D721Med (cell line): ENCODE measurements at places on chromosomes 5 and 9.

DNA sequence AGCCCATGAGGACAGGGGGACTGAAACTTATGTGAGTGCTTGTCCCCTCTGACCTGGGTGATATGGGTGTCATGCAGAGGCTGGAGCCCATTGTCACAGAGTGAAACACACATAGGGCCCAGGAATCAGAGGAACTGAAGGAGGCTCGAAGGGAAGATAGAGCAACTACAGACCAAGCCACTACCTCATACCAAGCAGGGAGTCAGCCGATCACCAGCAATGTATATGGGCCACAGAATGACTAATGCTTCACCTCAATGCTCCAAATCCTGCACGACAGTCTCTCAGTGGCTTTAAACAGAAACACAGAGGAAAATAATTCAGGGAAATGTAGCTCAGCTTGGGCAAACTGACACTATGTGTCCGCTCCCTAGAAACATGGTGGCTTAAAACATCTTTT is 8.9 kb upstream of the FBXW11 start:
- DNase-seq: no peak

DNA sequence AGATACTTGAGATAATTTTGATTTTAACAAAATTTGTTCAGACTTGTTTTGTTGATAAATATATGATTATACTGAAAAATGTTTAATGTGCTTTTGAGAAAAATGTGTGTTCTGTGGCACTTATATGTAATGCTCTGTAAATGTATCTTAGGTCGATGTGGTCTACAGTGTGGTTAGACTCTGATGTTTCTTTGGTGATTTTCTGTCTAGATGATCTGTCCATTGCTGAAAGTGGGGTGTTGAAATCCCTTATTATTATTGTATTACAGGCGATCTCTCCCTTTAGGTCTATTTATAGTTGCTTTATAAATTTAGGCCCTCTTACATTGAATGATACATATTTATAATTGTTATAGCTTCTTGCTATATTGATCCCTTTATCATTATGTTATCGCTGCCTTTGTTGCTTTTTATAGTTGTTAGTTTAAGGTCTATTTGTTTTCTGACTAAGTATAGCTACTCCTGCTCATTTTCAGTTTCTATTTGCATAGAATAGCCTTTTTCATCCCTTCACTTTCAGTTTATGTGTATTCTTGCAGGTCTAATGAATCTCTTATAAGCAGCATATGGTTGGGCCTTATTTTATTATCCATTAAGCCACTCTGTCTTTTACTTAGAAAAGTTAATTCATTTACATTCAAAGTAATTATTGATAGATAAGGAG is 124.3 kb downstream of the MRPS30 start:
- DNase-seq: no peak

DNA sequence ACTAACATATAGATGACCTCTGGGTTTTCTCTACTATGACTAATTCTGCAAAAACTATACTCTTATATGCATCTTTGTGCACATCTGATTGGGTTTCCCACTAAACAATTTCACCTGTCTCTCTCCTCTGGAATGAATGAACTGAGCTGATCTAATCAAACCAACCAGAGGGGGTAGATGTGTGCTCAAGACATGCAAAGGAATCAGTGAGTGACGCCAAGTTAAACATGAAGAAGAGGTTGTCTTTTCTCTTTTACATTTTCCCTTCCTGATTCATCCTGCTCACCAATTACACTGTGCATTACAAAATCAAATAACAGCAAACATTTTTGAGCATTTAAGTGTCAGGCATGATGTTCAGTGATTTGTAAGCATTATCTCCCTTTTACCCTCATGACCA is 29.6 kb upstream of the GRXCR2 start:
- no peak for DNase-seq

DNA sequence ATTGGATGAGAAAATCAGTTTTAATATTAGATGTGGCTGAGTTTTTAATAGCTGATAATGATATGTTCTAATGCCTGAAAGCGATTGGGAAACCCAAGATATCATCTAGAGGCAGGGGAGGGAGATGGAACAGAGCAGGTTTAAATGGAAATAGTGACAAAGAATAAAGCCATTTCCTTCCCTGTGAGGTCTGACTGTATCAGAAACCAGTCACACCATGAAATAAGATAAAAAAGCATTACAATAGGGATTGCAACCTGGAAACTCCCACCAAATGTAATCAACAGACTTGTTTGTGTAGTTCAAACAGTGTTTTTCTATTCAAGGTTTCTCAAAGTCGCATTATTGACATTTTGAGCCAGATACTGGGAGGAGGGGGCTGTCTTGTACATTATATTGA is 110.1 kb upstream of the SMIM23 start:
- DNase-seq: no peak

DNA sequence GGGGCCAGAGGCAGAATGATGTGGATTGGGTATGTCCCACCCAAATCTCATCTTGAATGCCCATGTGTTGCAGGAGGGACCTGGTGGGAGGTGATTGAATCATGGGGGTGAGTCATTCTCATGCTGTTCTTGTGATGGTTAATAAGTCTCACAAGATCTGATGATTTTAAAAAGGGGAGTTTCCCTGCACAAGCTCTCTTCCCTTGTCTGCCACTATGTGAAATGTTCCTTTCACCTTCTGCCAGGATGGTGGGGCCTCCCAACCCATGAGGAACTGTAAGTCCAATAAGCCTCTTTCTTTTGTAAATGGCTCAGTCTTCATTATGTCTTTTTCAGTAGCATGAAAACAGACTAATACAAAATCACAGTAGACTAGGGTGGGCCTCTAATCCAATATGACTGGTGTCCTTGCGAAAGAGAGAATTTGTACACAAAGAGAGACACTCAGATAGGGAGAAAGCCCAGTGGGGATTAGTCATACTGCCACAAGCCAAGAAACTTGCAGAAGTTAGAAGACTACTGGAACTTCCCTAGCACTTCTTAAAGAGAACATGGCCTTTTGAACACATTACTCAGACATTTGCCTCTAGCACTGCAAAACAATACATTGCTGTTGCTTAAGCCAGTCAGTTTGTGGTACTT is 68.4 kb downstream of the ANXA1 start:
- no peak for DNase-seq

GRCh38 chr9:133127340-133127981 is 6.4 kb upstream of the RALGDS start:
- DNase-seq: no peak

- DNase-seq: no peak
Measured at GRCh38 chr9:84839541-84839940, 170.0 kb downstream of the NTRK2 start.
